ENCODE measurements at places on chromosomes 2 and 18. TPM values are rescaled to one million over a fixed set of nuclear protein-coding genes. Genes with fewer than 3 reads are reported as not detected.

CAPG gene
- total RNA-seq: 23.3 TPM

AQP12A gene
- not detected for total RNA-seq

SFT2D3 gene
- total RNA-seq: 8.9 TPM

PTPRM gene
- 21.9 TPM for total RNA-seq

LRRC30 gene
- total RNA-seq: not detected

MYOM1 gene
- total RNA-seq: 1.5 TPM

DQX1 gene
- not detected for total RNA-seq

MAP3K19 gene
- total RNA-seq: not detected

WNT6 gene
- total RNA-seq: not detected

PSTPIP2 gene
- 5.9 TPM for total RNA-seq

OSR1 gene
- not detected for total RNA-seq

TLX2 gene
- total RNA-seq: 0.14 TPM

FAP gene
- total RNA-seq: not detected

ACMSD gene
- not detected for total RNA-seq

POTEC gene
- total RNA-seq: not detected

SP140 gene
- total RNA-seq: 55.1 TPM

ACOXL gene
- not detected for total RNA-seq

ASNSD1 gene
- total RNA-seq: 40.6 TPM

PLGLB1 gene
- total RNA-seq: 1.5 TPM

PSD4 gene
- 101 TPM for total RNA-seq

CAPN14 gene
- total RNA-seq: 0.20 TPM

PROKR1 gene
- total RNA-seq: not detected

DIS3L2 gene
- total RNA-seq: 59.8 TPM

All from CD4-positive, alpha-beta T cell (primary cell).